Ureter (tissue), 1 donor: ENCODE measurements at places on chromosomes 5 and 9. TPM values are rescaled to one million over a fixed set of nuclear protein-coding genes. Genes with fewer than 3 reads are reported as not detected.

Gene LRRC26
- total RNA-seq = not detected

Gene SLC6A7
- 0.10 TPM for total RNA-seq

- peak; percentile 86 for DNase-seq
Measured at GRCh38 chr5:139698490-139699146, 50.5 kb downstream of the CXXC5 start.

DNA sequence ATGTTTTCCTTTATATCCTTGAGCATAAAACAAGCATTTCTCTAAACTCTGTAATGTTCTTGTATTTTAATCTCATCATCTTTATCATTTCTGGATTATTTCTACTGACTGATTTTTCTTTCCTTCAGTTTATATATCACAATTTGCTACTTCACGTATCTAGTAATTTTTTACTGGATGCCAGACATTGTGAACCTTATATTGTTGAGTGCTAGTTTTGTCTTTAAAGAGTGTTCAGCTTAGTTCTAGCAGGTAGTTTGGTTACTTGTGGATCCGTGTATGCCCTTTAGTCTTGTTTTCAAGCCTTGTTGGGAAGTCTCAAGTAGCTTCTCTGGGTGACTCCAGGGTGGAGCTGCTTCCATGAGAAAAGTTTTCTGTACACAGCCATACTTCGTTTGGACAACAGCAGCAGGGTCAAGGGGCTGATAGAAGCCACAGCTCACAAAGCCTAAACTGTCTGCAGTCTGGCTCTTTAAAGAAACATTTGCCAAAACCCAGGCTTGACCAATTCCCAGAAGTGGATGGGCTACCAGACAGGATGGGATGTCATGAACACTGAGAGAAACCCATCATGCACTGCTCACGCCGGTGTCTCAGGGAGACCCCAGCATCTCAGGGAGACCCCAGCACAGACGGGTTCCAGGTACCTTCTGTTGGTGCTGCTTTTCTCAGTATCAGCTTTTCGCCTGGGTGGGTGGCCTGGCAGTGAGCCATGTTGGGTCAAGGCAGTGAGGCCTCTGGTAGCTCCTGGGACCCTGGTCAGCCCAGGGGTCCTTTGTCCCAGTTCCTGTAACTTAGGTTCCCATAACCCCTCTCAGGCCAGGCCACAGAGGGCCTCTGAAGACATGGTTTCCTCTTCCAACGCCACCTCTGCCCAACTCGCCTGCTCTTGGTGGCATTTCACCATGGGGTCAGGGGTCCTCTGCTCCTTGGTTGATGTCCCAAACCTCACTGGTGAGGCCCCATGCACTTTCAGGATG lies 29.1 kb downstream of the TRIP13 start:
- no peak for DNase-seq

GRCh38 chr5:9082996-9083395 lies 462.9 kb downstream of the SEMA5A start:
- DNase-seq = no peak

DNA sequence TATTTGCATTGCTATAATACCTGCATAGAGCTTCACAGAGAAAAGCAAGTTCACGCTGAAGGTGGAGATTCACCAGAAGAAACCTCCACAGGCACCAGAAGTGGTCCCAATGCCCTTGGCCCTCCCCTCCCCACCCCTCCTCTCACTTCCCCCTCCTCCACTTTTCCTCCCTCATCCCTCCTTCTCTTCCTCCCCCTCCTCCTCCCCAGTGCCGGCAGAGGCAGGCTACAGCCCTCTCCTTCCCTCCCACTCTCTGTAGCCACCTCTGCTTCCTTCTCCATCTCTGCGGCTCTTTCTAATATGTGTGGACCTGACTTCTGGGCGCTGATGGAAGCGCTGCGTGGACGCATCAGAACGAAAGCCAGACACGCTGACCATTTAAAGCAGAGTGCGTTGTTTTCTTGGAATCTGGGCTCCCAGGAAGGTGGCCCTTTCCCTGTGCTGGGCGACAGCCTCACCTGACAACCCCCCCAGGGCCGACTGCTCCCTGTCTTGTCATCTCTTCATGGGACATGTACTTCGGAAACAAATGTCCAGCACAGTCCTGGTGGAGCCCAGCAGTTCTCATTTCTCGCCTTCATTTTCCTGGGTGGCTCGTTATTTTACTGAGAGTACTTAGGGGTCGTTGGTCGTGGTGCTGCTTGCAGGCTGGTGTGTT lies 29.5 kb downstream of the NDUFS6 start:
- no peak for DNase-seq

DNA sequence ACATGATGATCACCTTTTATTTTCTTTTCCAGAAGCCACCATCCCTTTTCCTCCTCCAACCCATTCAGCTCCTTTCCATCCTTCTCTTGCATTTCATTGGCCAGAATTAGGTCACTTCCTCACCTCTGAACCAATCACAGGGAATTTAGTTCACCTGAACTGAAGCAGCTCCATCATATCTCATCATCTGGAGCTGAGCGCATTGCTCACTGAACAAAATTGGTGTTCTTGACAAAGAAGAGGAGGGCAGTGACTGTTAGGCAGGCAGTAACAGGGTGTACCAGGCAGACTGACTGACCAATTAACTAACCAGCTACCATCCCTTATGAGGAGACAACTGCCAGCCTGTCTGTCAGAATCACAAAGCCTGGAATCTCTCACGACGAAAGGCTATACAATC lies 1.8 kb upstream of the ZNF354A start:
- no peak for DNase-seq

DNA sequence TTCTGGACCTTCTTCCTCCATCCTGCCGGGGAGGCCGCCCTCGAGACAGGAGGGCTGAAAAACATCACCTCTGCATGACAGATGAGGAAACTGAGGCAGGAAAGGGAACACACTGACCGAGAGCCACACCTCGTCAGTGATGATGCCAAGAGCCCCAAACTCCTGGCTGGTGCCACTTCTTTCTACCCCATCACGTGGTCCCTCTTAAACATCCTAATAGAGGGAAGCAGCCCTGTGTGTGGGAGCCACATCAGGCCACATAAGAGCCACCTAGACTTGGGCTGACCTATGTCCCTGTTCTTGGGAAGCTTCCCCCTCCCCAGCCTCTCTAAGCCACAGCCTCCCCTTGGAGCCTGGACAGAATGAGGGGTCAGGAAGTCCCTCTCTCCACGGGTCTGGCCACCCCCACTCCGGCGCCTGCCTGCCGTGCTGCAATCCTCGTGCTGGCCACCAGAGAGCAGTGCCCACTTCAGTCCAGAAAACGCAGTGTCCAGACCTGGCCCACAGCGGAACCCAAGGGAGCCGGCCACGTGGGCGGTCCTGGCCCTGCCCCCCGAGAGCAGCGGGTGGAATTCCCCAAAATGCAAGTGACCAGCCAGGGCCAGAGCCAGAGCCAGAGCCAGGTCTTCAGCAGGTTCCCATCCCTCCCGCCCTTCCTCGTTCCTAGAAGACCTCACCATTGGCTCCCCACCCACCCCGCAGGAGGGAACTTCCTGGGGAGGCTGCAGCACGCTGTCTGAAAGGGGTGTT lies 54.7 kb upstream of the SARDH start:
- peak; percentile 78 for DNase-seq
